Effector CD8-positive, alpha-beta T cell (primary cell): ENCODE measurements at places on chromosomes 7 and 10.

GRCh38 chr7:27478084-27478483 lies 184.6 kb downstream of the HIBADH start:
- DNase-seq = no peak

DNA sequence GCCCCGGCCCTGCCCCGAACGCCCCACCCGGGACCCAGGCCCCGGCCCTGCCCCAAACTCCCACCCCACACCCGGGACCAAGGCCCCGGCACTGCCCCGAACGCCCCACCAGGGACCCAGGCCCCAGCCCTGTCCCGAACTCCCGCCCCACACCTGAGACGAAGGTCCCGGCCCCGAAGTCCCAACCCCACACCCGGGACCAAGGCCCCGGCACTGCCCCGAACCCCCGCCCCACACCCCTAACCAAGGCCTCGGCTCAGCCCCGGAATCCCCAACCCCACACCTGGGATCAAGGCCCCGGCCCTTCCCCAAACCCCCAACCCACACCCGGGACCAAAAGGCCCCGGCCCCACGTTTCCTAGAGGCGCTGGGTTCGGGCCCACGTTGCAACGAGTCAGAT lies 1.1 kb upstream of the LARP4B start:
- no peak for DNase-seq

DNA sequence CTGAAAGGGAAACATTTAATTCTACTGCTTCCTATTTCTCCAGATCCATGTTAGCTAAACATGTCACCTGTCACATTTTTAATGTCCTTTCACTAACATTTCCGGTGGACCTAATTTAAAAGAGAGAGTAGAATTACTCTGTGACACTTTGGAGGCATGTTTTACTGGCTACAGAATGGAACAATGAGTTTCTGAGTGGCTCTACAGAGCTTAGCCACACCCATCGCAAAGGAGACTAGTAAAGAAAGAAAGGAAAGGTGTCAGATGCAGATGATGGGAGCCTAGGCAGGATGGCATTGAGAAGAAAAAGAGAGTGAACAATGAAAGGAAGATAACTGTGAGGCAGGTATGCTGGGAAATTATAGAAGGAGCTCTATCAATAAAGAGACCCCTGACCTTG lies 35.9 kb downstream of the NDUFB2 start:
- no peak for DNase-seq

DNA sequence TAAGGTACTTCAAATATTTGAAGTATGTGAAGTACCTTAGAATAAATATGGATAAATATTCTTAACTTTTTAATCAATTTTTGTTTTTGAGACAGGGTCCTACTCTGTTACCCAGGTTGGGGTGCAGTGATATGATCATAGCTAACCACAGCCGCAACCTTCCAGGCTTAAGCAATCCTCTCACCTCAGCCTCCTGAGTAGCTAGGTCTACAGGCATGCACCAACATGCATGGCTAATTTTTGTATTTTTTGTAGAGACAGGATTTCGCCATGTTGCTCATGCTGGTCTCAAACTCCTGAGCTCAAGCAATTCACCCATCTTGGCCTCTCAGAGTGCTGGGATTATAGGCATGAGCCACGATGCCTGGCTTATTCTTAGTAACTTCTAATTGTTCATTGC lies 119.4 kb upstream of the KAT6B start:
- DNase-seq = no peak

- DNase-seq = no peak
Measured at GRCh38 chr7:68247571-68247970, 1250.9 kb downstream of the TYW1 start.

DNA sequence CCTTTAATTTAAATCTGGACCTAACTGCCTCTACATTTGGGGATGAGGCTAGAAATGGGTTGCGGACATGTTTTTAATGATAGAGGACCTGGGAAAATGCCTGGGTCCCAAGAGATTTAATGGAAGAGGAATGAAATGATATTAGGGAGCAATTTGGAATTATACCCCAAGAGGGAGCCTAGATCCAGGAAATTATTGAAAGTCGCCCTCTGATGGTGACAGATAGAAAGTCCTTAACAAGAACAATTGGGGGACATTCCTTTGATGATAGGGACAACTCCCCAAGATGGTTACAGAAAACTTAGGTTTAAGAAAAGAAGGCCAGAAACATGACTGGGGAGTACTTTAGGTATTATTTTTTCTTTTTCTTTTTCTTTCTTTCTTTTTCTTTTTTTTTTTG lies 9.5 kb upstream of the TSGA13 start:
- no peak for DNase-seq

DNA sequence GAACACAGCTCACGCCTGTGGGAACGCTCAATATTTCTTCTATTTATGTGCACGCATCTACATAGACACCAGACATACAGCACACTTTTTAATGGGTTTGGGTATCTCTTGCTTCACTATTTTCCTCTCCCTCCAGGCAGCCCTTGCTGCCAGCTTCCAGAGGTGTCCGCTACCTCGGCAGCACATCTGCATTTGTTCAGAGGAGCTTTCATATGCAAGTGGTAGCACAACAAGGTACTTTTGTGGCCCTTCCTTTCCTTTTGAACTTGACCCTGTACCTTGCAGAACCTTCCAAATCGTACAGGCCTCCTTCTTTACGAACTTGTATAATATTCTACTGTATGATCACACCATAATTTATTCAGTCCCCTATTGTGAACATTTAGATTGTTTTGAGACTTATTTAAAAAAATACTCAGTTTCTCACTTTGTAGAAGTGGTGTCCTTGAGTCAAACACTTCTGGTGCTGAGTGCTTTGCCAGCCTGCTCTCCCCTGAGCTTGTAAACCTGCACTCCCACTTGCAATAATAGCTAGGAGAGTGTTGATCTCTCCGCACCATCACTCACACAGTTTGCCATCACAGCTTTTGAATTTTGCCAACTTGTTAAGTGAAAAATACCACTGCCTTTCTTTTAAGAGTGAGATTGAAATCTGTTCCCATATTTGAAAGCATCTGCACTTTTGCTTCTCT lies 106.0 kb upstream of the ZNF32 start:
- DNase-seq = no peak

DNA sequence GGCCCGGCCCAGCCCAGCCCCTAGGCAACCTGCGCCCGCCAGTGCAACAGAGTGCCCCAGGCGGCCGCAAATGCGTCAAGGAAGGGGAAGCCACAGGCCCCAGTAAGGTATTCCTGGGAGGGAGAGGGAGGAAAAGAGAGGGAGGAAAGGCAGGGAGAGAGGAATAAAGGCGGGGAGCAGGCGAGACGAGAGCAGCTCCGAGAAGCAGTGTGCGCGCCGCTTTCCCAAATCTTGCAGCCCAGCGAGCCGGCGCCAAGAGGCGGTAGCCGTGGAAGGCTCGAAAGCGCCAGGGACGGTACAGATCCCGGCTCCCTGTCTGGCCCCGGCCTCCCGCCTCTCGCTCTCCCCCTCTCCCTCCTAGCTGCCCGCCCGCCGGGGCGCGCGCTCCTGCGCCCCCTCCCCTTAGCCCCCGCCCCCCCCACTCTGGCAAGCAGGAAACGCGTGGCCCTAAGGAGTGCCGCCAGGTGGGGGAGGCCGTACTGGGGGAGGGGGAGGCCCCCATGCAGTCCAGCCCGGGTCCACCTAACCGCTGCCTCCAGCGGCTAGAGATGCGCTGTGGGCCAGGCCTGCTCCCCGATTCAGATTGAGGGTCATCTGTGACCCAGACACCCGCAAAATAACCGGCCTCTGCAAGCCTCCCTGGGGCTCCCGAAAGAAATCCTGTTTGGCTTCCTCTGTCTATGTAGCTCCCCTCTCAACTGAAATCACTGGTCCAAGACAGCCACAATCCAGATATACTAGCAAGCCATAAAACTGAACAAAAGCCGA lies 4.3 kb downstream of the HOXA10 start:
- DNase-seq = no peak

DNA sequence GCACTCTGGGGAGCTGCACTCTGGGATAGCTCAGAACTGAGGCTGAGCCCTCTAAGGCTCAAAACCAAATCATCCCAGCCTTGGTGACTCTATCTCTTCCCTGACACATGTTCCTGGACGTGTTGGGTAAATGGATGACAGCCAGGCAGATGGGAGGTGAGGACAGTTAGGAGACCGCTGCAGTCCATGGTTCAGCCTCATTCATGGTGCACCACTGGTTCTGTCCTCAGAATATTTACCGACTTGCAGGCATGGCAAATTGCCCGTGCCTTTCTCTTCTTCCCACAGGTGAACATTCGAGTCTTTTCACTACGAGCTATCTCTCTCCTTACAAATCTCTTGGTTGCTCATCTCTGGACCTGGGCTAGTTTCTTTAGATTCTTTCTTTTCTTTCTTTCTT lies 80.3 kb upstream of the EFCAB10 start:
- DNase-seq = no peak

- DNase-seq = no peak
Measured at GRCh38 chr10:3806603-3807002, 21.6 kb upstream of the KLF6 start.

DNA sequence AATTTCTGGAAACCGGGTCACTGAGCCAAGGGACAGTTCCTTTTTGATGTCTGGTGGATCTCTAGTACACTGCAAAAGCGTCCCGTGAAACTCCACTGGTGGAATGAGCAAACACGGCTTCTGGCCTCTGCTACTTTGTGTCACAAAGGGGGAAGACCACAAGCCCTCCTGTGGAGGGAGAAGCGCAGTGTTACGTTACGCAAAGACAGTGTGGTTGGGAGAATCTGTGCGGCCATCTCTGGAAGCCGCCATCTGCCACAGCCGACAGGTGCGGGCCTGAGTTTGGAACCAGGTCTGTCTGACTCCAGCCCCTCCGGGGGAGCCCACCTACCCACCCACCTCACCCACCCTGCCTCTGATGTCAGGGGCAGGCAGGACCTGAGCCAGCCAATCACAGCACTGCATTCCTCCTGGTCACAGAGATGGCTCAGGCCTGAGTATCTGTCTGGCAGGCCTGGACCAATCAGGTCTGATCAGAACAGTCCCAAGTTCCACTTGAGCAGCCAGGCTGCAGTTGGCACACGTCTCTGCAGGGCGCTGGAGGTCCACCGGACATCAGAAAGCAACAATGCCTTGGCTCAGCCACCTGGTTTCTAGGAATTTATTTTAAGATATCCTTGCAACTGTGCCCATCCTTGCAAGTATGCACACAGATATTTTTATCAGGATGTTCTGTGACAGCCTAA lies 3.0 kb upstream of the CYP2W1 start:
- DNase-seq = no peak

GRCh38 chr7:54802841-54803240 lies 43.8 kb upstream of the SEC61G start:
- no peak for DNase-seq

DNA sequence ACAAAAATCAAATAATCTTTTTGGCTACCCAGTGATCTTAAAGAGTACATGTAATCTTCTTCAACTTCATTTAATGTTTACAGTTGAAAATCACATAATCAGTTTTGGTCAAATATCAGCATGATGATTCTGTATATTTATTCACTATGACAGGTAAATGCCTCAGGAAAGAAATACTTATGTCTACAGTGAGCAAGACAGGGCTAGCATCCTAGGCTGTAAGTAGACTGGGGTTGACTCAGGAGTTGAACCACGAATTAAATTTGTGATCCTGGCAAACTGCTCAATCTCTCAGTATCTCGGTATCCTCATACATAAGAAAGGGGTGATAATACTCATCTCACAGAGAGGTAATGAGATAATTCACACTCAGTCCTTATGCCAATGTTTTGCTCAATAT lies 71.8 kb downstream of the SEMA3D start:
- DNase-seq = no peak
